ENCODE measurements at places on chromosomes 5 and 9.
A peak's percentile ranks its signal among the peaks of the same experiment; 100 is the strongest.

DNA sequence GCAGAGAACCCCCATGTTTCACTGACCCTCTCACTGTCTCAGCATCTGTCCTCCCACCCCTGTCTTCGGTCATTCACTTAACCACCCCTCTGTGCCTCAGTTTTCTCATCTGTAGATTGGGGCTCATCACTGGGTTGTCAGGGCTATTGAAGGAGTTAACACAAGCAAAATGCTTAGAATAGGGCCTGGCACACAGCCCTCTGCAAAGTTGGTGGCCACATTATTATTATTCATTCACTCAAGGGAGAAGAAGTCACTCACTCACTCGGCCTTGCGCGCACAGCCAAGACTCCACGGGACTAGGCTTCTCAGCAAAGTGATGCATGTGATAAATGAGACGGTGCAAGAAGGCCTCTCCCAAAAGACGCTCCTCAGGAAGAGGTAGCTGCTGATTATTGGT, 8.0 kb downstream of the PDGFRB start:
- DNase-seq = no peak

GRCh38 chr5:115507681-115508080, 36.9 kb downstream of the FEM1C start:
- no peak for DNase-seq

- DNase-seq = no peak
Measured at GRCh38 chr5:149289301-149289700, 17.6 kb downstream of the AFAP1L1 start.

DNA sequence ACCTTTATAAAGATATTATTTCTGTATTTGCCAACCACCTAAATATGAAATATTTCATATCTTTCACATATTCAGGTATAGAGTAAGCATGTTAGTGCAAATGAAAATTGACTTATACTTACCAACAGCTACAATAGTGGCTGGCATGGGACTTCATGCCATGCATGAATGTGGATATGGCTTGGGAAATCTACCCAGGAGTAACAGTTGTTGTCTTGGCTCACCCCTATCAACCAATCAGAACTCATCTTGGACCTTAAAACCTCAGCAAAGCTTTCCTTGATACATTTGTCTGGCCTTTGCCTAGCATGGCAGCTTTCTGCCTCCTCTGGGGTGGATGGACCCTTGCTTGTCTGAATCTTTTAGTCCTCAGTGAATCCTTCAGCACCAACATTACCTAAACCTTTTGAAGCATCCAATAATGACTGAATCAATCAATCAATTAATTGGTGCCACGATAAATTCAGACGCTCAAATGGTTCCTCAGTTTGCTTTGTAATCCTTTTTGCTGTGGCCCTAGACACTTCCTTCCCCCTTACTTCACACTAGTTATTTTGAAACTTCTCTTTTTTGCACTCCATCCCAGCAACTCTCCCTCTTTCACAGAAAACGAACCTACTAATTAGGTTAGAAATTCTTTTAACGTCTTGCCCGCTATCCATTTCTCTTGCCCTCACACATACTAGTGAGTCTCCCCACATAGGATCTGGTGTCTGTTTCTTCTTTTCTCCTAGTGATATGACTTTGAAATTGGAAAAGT, 132.3 kb upstream of the ZNF608 start:
- no peak for DNase-seq

DNA sequence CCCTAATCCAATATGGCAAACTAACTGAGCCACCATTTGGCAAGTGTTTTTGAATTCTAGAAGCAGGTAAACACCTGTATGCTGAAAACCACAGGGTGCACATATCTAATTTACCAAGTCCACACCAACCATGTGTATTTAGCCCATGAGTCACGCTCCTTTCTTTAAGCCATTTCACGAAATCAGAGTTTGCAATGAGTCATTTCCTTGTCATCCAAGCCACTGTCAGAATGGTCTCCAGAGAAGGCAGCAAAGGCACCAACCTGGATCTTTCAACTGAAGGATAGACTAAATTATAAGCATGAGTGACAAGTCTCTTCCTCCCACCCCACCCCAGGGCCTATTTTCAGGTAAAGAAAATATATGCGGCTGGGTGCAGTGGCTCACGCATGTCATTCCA, 110.0 kb downstream of the PAX5 start:
- DNase-seq = no peak

GRCh38 chr9:19925674-19926503, 137.1 kb upstream of the SLC24A2 start:
- DNase-seq = peak; percentile 81

- DNase-seq = no peak
Measured at GRCh38 chr5:172234031-172234430, 40.1 kb downstream of the EFCAB9 start.

DNA sequence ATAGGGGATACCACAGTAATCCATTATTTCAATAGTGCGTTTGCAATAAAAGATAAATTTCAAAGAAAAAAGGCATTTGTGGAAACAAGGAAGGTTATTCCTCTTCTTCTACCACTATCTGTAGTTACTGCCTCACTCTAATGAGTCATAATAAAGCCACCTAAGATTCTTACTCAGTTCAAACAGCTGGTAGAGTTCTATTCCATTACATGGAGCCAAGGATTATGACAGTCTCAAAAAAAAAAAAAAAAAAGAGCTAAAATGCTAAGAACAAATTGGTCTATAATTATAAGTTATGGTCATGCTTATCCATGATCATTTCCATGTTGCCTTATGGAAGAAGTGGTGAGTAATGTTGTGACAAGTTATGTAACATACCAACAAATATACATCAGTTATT, 46.3 kb downstream of the DENND1A start:
- no peak for DNase-seq

GRCh38 chr9:69981686-69982445, 61.8 kb upstream of the MAMDC2 start:
- DNase-seq = no peak

- DNase-seq = no peak
Measured at GRCh38 chr9:82781921-82782392, 281.0 kb downstream of the RASEF start.

- no peak for DNase-seq
Measured at GRCh38 chr5:149333711-149334443, 11.4 kb upstream of the GRPEL2 start.

- DNase-seq = no peak
Measured at GRCh38 chr5:8981496-8981895, 564.4 kb downstream of the SEMA5A start.

GRCh38 chr9:72150127-72150526, 887 bp downstream of the GDA start:
- no peak for DNase-seq

- no peak for DNase-seq
Measured at GRCh38 chr9:135588371-135588770, 26.8 kb downstream of the PAEP start.

DNA sequence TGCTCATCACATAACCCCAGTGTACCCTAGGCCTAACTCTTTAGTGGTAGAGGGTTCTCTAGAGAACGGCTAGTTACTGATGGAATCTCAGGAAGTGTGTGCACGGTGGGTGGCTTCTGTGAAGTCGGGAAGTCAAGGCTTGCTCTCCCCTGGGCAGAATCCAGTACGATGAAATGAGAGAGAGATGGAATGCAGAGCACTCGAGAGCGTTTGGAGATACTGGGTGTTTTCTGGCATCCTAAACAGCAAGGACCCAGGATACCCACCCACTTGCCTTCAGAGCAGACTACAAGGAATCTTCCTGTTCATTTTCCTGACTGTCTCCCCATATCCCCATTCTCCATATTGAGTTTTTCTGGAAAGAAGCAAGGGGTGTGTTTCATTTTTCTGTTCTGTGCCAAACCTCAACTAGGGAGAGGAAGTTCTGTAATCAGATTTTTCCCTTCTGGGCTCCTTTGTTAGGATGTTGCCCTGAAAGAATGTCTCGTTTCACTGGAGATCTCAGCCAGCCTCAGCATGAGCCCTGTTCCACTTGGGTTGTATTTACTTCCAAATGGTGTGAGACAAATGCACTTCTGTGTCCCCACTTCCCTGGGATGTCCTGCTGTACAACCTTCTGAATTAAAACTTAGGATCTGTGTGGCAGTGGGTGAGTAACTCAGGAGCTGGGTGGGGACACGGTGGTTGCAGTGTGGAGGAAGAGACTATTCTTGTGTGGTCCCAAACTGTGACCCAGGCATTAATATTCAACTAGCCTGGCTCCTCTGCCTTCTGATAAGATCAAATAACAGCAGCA, 108.9 kb upstream of the SPRY4 start:
- DNase-seq = no peak

- no peak for DNase-seq
Measured at GRCh38 chr5:156640691-156641241, 209.3 kb upstream of the PPP1R2B start.

DNA sequence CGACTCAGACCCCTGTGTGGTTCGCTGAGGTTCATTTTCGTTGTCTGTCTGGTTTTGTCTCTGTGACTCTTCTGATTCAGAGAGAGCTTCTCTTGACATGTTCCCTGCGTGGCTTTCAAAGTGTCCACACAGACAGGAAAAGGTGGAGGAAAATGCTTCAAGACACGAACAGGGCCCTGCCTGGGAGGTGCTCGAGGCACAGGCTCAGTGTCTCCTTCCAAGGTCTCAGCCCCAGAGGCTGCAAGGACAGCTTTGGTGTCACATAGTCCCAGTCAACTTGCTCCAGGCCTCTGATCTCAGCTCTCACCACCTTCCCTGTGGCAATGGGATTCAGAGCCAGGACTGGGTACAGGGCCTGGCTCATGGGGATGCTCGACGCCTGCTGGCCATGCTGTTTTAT, 51.6 kb upstream of the SARDH start:
- DNase-seq = no peak

- DNase-seq = no peak
Measured at GRCh38 chr5:119340597-119341218, 15.1 kb upstream of the TNFAIP8 start.

- DNase-seq = no peak
Measured at GRCh38 chr5:164501344-164501743, 995.9 kb downstream of the MAT2B start.

- peak; percentile 65 for DNase-seq
Measured at GRCh38 chr9:93061791-93062763, 3.6 kb downstream of the SUSD3 start.

GRCh38 chr5:10566543-10567068, 2.7 kb downstream of the ANKRD33B start:
- DNase-seq = peak; percentile 61

DNA sequence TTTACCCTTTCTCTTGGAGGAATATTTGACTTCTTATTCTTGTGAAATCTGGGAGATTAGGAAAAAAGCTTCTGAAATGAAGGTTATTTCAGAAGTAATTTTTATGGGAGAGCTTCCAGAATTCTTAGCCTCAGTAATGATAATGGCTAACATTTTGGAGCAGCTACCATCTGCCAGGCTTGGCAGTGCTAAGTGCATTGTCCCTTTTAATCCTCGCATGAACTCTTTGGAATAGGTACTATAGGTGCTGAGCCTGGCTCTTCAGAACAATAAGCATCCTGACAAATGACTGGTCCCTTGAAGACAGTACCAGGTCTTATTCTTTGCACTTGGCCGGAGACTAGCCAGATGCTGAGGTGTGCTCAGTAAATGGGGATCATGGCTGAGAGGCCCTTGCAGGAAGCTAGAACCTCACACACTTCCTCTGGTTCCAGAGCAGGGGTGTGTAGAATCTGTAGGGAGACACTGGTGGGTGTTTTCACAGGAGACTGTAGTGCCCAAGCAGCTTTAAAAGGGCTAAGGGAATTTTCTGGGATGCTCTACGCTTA, 90.7 kb downstream of the RCL1 start:
- DNase-seq = no peak

GRCh38 chr9:37710046-37710445, 43.6 kb upstream of the TRMT10B start:
- DNase-seq = no peak

DNA sequence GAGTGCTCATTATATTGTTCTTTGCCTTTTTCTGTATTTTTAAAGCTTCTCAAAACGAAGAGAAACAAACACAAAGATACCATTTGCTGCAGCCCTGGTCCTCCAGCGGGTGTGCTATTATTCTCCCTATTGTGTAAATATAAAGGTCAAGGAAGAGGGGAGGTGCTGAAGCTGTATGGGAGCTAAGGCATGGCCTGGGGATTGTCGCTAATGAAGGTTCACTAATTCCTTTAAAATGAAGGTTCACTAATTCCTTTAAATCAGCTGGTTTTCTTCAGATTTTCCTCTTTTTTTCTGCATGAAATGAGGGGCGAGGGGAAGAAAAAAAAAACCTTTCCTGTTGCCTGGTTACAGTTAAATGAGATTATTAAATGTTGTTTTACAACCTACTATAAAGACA, 74.5 kb upstream of the MAP1B start:
- DNase-seq = no peak

DNA sequence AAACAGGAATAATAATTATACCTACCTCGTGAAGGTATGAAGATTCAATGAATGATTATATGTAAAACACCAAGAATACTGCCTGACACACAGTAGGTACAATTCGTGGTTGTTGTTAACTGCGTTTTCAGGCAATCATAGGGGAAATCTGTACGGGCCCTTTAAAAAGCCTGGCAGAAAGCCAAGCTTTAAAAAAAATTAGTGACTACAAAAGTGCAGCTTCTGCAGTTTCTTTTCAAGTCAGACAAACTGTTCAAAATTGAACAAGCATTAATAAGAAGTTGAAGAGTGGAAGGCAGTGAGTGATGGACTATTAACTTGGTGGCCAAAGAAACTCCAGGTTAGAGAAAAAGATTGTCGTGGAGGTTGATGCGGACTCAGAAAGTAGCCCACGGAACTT, 85.9 kb upstream of the TRIO start:
- no peak for DNase-seq

DNA sequence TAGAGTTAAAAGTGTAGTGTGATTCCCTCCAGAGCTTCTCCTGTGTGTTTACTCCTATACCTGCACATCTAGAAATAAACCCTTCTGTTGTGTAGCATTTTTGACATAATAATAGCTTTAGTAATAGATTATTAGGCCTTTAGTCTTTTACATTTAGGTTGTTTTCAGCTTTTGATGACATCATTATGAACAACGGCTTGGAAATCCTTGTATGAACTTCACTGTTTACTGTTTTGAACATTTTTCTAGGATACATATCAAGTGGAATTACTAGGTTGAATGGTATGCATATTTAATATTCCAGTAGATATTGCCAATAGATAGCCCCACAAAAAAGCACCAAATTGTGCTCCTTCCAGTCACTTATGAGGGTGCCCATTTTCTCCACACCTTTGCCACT, 174.0 kb downstream of the ARHGAP26 start:
- DNase-seq = no peak

- DNase-seq = no peak
Measured at GRCh38 chr5:6602441-6602840, 30.4 kb downstream of the NSUN2 start.

- no peak for DNase-seq
Measured at GRCh38 chr5:6595405-6595804, 37.4 kb downstream of the NSUN2 start.

GRCh38 chr5:3142261-3143027, 391.0 kb upstream of the IRX2 start:
- no peak for DNase-seq

- DNase-seq = no peak
Measured at GRCh38 chr5:84614906-84615305, 230.2 kb upstream of the EDIL3 start.

All from left forelimb (tissue), 1 donor.